ENCODE measurements at places on chromosomes 11 and 22. TPM values are rescaled to one million over a fixed set of nuclear protein-coding genes. Genes with fewer than 3 reads are reported as not detected.

- DNase-seq, result no peak
- no peaks in the 10 kb centered on the region for H3K36me3 ChIP-seq
- no peaks in the 10 kb centered on the region for H3K27me3 ChIP-seq
- H3K4me1 ChIP-seq, result no peaks in the 10 kb centered on the region
These were observed 322.7 kb upstream of the PLET1 start for GRCh38 chr11:112583261-112583893.

DNA sequence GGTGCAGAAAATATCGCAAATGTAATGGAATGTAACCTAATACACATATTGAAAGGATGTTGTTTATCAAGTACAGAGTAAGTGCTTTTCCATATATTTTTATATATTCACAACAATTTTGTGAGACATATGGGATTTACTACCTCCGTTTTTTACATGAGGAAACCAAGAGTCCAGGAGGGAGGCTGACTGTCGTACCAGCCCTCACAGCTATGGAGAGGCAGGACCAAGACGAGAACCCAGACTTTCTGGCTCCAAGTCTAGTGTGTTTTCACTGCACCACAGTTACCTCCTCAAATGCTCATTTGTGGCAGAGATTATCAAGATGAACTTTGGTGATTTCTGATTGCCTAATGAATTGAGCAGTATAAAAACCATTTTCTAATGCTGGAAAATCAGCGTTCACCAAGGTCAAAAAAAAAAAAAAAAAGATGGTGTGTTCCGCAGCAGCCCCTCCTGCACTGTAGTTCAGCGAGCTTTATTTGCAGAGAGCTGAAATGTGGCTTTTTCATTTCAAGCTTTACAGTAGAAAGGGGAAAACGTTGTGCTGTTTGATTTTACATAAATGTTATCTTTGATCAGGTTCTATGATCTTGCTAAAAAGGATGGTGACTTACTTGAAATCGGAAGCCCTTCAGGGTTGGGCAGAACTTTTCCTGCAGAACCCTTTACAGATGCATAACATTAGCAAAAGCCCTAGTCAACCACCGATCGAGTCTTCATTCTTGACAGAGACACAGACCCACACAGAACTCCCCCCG, 44.7 kb upstream of the WEE1 start:
- H3K36me3 ChIP-seq, result peaks cover 3% of the 10 kb centered on the region
- no peaks in the 10 kb centered on the region for H3K27me3 ChIP-seq
- no peak for DNase-seq
- no peaks in the 10 kb centered on the region for H3K4me1 ChIP-seq

GRCh38 chr22:46481386-46481785, 56.0 kb downstream of the CELSR1 start:
- H3K27me3 ChIP-seq, result no peaks in the 10 kb centered on the region
- no peak overlapping the region for H3K4me3 ChIP-seq
- no peaks in the 10 kb centered on the region for H3K36me3 ChIP-seq
- no peaks in the 10 kb centered on the region for H3K4me1 ChIP-seq

GRCh38 chr22:22099194-22099486, 116.6 kb upstream of the TOP3B start:
- H3K4me1 ChIP-seq, result no peaks in the 10 kb centered on the region
- no peaks in the 10 kb centered on the region for H3K27me3 ChIP-seq
- DNase-seq, result no peak

GRCh38 chr22:37461961-37462360, 24.2 kb downstream of the MFNG start:
- DNase-seq, result no peak
- no peak overlapping the region for H3K27ac ChIP-seq
- H3K4me1 ChIP-seq, result no peaks in the 10 kb centered on the region
- H3K4me3 ChIP-seq, result no peak overlapping the region
- H3K27me3 ChIP-seq, result no peaks in the 10 kb centered on the region

OTOG gene
- polyA plus RNA-seq, result not detected
